ENCODE measurements at places on chromosomes 6 and 20. TPM values are rescaled to one million over a fixed set of nuclear protein-coding genes. Genes with fewer than 3 reads are reported as not detected.

The EDN1 gene
- 0.27 TPM for total RNA-seq

The LY6G6F gene
- total RNA-seq, result not detected

The GHRH gene
- not detected for total RNA-seq

- no peak for DNase-seq
Measured at GRCh38 chr6:26250698-26251044, 114.3 kb upstream of the BTN3A2 start.

DNA sequence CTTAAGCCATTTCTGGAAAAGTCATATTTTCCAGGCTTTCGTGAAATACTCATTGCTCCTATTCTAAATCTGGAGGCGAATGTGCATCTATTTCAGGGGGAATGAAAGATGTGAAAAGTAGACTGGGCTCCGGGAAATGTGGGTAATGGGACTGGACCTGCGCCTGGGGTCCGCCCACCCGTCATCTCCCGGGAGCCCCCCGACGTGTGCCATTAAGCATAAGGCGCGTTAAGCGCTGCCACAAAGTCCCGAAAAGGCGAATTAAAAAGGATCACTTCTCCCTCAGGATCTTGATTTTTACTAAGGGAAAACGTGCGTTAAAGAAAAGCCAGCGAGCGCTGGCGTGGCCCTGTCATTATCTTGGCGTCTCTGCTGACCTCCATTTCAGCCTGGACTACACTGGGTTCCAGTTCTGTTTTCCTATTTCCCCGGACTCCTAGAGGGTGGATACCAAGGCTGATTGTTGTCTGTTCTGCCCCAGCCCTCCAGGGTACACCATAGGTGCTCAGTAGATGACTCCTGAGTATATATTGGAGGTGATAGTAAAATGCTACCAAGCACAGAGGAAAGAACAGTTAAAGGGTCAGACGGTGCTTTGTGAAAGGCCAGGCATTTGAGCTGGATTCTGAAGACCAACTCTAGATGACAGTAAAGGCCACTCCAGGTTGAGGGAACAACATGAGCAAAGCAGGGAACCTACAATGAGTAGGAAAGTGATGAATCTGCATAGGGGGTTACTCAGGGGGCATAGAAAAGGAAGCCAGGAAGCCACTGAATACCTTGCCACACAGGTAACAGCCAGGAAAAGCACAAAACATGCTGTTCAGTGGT lies 89.2 kb upstream of the ARID1B start:
- DNase-seq, result no peak
